ENCODE measurements at places on chromosomes 4 and X.

- no peak for DNase-seq
These were observed 58.1 kb upstream of the MAP9 start for GRCh38 chr4:155434904-155435303.

- no peak for DNase-seq
These were observed 23.2 kb upstream of the TSPAN7 start for GRCh38 chrX:38538134-38538533.

DNA sequence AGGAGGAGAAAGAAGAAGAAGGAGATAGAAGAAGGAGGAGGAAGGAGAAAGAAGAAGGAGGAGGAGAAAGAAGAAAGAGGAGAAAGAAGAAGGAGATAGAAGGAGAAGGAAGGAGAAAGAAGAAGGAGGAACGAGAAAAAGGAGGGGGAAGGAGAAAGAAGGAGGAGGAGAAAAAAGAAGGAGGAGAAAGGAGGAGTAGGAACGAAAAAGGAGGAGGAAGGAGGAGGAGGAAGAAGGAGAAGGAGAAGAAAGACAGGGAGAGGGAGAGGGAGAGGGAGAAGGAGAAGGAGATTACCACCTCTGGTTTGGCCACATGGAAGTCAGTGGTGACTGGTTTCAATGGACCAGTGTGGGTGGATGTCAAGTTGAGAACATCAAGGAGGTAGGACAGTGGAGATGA, 50.0 kb upstream of the VEGFD start:
- DNase-seq = no peak

DNA sequence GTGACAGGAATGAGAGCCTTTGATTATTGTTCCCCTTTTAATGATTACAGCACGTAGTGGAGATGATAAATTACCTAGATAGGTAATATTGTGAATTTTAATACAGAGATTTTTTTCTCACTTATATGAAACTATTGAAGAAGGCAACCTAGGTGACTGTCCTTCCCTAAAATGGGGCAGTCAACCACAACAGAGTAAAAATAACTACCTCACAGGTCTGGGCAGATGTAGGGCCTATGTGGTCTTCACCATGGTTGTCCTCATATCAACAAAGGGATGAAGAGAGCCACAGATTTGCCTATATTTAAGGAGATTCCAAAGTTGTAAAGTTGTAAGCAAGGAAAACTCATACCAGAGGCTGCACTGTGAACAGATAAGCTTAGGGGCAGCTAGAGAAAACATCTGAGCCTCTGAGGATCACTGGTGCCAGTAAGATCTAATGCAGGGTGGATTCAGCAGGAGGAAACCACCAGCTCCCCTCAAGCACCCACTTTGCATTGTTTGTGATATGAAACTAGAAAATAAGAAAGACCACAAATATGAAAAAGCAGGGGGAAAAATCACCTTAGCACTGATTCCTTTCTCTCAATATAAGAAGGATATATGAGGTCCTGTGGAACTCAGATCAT, 547.9 kb upstream of the GALNTL6 start:
- no peak for DNase-seq

- DNase-seq = no peak
These were observed 720.9 kb downstream of the RAPGEF2 start for GRCh38 chr4:159823743-159824142.

DNA sequence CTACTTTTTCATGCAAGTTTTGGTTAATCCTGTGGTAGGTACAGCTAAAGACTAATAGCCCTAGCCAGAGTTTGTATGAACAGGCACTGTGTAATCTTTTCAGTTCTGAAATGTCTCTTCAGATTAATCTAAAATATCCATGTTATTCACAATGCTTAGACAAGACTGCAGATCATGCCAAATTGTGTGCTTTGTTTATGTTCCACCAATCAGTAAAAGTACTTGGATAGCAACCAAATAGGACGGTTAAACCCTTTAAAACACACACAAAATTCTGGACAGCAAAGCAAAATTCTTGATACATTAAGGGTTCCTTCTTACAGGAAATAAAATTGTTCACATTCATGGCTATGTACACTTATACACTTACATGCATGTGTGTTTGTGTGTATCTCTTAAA, 139.1 kb downstream of the KLHL13 start:
- DNase-seq = no peak

- DNase-seq = no peak
These were observed 117.2 kb upstream of the OTUD4 start for GRCh38 chr4:145297556-145297955.

GRCh38 chrX:13661735-13662288, 8.9 kb downstream of the TCEANC start:
- peak; percentile 24 for DNase-seq

- DNase-seq = no peak
These were observed 929.1 kb downstream of the STIM2 start for GRCh38 chr4:27789773-27790172.

GRCh38 chr4:89111833-89112563, 665 bp downstream of the TIGD2 start:
- DNase-seq = no peak

- DNase-seq = no peak
These were observed 796.6 kb upstream of the POU3F4 start for GRCh38 chrX:82711457-82711856.

GRCh38 chrX:47313056-47313455, 57.3 kb upstream of the ZNF157 start:
- no peak for DNase-seq

GRCh38 chr4:4862071-4862551, 2.6 kb downstream of the MSX1 start:
- DNase-seq = no peak

- no peak for DNase-seq
These were observed 2.6 kb downstream of the DHRSX start for GRCh38 chrX:2497961-2498780.

- DNase-seq = no peak
These were observed 19.1 kb downstream of the WDR17 start for GRCh38 chr4:176084769-176085168.

DNA sequence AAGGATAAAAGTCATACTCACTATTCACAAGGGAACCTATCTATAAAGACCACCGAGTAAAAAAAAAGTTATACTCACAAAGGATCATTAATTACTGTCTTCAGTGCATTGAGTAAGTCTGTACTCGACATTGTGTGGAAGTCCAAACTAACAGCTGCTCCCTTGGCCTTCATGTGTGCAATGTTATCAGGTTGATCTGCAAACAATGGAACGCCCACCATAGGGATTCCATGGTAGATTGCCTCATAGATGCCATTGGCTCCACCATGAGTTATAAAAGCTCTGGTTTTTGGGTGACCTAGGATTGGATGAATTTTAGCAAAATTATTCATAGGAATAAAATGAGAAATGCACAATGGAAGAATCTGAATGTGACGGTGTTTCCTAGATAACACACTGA, 10.6 kb downstream of the UGT2B4 start:
- DNase-seq = no peak

DNA sequence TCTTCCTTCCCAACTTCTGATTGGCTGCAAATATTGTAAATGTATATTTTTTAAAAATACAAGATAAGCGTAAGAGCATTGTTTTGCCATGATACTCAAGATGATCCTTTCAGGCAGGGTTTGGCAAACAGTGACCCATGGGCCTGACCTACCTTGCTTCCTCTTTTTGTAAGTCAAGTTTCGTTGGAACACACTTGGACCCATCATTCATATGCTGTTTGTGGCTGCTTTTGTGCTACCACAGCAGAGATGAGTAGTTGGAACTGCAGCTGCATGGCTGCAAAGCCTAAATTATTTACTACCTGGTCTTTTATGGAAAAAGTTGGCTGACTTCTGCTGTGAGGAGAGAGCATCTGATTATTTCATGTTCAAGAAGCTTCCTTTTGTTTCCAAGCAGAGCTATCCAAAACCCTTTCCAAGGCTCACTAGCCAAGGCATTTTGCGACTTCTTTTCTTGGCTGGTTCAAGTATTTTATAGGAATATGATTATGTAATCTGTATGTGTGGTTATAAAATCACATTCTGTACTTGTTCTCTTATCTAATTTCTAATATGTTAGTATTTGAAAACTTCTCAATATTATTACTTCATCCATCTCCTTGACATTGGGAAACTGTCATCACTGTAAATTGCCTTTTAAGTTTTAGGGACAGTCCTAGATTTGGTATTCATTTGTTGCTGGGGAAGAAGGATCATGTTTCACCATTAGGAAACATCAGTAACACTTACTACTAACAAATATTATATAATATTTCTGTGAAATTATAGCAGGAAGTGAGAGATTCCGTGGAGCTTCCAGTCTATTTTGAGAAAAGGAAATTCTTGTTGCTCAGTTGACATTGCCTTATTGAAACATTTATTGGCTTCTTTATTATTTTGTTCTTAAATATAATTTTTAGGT, 109.2 kb downstream of the ARHGAP10 start:
- DNase-seq = no peak

DNA sequence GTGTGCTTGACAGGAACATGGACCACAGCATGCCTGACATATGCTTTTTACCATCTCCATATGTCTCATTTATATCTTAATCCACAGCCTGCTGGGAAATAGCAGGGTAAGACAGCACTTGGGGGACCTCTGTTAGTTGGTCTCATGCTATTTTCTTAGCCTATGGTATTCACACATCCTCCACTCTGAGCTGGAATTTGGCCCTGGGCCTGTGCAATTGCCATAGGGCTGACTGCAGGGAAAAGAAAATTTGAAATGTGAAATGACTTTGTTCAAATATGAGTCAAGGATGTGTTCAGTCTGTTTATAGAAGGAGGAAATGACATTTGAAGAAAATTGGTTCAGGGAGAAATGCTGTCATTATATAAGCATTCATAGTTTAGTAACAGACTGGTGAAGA, 9.6 kb upstream of the MAP7D3 start:
- no peak for DNase-seq

DNA sequence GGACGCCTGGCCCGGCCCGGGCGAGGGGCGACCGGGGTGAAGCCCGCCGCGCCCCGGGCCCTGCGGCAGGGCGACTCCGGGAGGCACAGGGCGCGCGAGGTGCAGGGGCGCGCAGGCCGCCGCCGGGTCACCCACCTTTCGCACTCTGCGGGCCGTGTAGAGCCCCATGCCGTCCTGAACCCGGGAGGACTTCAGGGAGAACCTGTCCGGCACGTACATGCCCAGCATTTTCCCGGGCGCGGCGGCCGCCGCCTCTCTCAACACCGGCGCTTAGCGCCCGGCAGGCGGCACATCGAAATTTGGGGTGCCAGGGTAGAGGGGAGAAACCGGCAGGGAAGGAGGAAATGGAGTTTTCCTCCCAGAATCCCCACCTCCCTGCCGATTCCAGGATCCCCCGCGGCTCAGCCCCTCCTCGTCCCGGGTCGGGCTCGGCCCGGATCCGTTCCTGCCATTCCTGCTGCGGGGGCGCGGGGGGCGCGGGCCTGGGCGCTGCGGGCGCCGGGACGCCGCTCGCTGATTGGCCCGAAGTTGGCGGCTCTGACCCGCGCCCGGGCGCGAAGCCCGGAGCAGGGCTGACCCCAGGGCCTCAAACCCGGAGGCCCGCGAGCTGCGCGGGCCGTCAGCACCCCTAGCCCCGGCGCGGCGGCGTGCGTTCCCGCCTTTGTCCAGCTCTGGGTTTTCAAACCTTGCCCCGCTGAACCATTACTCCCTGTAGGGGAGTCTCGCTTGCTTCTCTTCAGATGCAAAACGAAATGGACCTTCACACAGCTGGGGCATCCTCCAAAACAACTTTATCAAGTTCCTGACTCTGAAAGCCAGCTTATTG, at the start of gene PRDM5:
TSS of gene PRDM5 (minus strand) at position 346 of the 826 bp plus-strand sequence. CDS start at position 228, 118 bp downstream.
- peak; percentile 39 for DNase-seq

DNA sequence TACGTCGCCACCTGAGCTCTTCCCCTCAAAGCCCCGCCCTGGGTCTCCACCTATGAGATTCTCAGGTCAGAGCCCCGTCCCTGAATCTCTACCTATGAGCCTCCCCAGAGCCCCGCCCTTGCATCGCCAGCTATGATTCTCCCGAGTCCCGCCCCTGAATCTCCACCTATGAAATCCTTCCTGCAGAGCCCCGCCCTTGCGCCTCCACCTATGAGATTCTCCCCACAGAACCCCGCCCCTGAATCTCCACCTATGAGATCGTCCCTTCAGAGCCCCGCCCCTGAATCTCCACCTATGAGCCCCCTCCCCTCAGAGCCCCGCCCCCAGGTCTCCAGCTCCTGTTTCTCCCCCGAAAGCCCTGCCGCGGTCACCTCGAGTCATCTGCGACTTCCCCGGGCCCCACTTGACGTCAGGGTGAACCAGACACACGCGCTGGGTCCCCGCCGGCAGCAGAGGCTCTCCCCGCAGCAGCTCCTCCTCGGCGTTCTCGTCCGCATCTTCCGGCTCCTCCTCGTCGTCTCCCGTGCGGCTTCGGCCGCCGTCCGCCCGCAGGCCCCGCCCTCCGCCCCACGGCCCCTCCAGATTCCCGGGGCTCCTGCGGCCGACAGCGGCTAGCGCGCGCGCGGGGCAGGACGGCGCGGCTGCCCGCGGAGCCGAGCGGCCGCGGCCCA, 393 bp downstream of the GTPBP6 start:
- peak; percentile 98 for DNase-seq

DNA sequence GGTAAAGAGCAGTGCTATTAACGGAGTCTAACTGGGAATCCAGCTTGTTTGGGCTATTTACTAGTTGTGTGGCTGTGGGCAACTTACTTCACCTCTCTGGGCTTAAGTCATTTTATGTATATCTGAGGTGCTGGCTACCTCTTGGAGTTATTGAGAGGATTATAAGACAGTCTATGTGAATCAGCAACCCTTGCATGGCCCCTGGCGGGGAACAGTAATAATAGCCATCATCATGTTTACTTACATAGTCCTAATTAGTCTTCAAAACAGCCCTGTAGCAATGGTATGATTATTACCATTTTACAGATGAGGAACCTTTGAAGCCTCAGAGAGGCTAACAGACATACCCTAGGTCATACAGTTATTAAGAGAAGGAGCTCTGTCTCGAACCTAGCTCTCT, 1.5 kb downstream of the HPRT1 start:
- DNase-seq = no peak

GRCh38 chr4:185457136-185457535, 14.4 kb downstream of the CCDC110 start:
- no peak for DNase-seq

- DNase-seq = no peak
These were observed 60.4 kb downstream of the PCDH18 start for GRCh38 chr4:137471895-137472294.

DNA sequence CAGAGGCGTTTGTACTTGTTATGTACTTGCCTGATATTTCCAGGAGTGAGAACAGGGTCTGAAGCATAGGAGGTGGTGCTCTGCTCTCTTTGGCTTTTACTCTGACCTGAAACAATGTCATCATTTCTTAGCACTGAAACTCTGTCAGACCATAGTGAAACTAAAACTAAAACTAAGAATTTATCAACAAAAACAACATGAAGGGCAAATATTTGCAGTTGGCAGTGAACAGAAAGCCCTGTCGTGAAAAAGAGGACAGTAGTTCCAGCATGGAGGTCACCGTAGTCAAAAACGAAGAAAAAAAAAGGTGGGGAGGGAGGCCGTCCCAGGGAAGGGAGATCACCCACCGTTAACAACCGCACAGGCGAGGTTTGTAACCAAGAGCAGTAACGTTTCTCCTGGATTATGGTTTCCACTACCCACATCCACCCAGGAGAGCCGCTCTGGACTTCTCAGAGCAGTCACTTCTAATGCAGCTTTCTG, 97.5 kb downstream of the ANK2 start:
- peak; percentile 4 for DNase-seq

- no peak for DNase-seq
These were observed 14.8 kb upstream of the FAM47A start for GRCh38 chrX:34146906-34147305.

- no peak for DNase-seq
These were observed 620.0 kb downstream of the ADGRL3 start for GRCh38 chr4:61820136-61820535.

- no peak for DNase-seq
These were observed 16.4 kb upstream of the ZNF280C start for GRCh38 chrX:130285069-130285620.
